ENCODE measurements at places on chromosomes 4 and X. TPM values are rescaled to one million over a fixed set of nuclear protein-coding genes. Genes with fewer than 3 reads are reported as not detected.

The BMX gene
- 1.8 TPM for total RNA-seq

GRCh38 chr4:80539190-80539589, 203.7 kb downstream of the CFAP299 start:
- no peak for DNase-seq

- no peak for DNase-seq
Observed at GRCh38 chr4:109506890-109507289, 53.2 kb upstream of the MCUB start.

The GAB1 gene
- 72.5 TPM for total RNA-seq

GRCh38 chr4:85548116-85548515, 73.2 kb downstream of the ARHGAP24 start:
- no peak for DNase-seq

DNA sequence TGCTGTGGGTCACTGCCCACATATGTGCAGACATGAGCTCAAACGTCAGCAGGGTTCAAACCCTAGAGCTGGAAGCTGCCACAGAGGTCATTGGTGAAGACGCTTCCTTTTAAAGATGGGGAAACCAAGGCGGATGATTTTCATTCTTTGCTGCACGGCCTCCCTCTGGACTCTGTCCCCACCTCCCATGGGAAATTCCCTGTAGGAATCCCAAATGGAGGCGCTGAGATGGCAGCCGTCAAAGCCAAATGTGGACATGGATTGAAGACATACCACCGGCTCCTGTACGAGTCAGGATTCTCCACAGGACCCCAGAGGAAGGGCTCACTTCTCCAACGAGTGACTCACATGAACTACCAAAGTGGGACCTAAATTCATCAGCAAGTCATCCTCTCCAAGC, 286.4 kb downstream of the CRLF2 start:
- DNase-seq: no peak

DNA sequence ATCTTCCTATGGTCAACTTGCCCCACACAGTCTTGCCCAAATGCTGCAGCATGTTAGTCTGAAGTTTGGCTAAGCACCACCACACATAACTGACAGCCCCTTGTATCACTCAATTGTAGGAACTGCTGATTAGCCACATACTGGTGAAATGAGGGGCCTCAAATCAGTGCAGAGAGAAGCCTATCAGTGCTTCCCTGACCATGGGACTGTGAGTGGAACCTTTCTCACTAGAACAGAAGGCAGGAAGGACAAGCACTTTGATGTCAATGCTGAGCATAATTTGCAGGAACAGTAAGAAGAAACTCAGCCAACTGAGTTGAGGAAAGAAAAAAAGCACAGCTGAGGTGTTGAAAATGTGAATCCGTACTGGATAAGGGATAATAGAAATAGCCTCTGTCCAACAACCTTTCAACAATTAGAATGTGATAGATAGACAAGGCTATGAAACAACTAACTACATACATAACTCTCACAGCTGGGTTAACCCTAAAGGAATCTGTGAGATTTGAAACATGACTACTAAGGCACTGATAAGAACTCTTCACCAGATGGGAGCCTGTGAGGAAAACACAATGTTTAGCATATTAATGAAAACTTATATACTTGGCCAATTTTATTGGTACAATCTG, 136.6 kb upstream of the SH3RF1 start:
- no peak for DNase-seq

The RWDD4 gene
- 15.1 TPM for total RNA-seq

DNA sequence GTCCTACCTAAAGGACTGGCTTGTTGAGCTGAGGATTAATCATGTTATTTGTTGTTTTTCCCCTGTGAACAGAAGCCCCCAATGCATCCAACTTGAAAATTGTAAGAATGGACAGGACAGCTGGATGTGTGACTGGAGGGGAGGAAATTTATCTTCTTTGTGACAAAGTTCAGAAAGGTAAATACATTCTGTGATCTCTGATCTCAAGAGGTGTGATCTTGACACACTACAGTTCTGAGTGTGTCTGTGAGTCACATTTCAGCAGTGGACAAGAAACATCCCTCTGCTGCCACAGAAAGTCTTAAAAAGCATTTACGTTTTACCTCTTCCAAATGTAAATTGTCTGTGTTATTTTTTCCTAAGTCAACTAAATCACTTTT, 79.3 kb downstream of the NFKB1 start:
- DNase-seq: no peak

DNA sequence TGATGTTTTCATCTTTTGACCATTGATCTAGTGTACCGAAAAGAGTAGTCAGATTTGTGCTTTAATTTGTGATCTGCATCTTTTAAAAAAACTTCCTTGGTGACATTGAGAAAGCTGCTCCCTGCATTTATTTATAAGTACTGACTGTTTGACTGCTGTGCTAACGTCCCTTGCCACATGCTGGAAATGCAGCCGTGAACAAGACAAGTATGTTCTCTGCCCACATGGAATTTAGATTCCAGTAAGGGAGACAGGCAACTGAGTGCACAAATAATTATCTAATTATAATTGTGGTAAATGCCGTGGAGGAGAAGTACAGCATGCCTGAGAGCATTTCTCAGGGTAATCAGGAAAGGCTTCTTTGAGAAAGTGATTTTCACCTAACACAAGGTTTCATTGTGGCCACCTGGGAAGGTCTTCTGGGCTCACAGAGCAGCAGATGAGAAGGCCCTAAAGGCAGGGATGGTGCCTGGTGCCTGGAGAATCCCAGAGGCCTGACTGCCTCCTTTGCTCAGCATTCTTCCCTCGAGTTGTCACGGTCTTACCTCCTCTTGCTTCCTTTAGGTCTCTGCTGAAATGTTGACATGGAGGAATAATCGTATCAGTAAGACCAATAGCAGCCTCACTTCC, 55.8 kb downstream of the PTTG2 start:
- DNase-seq: no peak

- no peak for DNase-seq
Observed at GRCh38 chr4:168118116-168118655, 25.8 kb downstream of the ANXA10 start.

- DNase-seq: no peak
Observed at GRCh38 chrX:427812-428725, 41.4 kb upstream of the PPP2R3B start.

The GSX2 gene
- total RNA-seq: not detected

DNA sequence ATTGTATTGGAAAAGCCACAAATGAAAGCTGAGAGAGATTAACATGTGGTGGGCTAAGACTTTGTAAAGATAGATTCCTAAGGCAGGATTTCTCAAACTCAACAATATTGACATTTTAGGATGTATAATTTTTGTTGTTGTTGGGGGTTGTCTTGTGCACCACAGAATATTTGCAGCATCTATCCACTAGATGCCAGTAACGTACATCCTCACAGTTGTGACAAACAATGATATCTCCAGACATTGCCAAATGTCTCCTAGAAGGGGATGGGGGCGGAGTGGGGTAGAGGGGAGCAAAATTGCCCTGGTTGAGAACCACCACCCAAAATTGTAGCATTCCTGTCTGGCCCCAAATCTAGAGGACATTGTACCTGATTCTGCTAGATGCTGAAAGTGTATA, 14.7 kb upstream of the CBR4 start:
- no peak for DNase-seq

- DNase-seq: no peak
Observed at GRCh38 chrX:12138361-12139313, at the start of gene FRMPD4. Gene FRMPD4 (plus strand): TSS chrX:12138473. CDS start chrX:12138972, 499 bp downstream.

Data from Right ventricle myocardium superior (tissue), 1 donor.